ENCODE measurements at places on chromosomes 5 and 9.

DNA sequence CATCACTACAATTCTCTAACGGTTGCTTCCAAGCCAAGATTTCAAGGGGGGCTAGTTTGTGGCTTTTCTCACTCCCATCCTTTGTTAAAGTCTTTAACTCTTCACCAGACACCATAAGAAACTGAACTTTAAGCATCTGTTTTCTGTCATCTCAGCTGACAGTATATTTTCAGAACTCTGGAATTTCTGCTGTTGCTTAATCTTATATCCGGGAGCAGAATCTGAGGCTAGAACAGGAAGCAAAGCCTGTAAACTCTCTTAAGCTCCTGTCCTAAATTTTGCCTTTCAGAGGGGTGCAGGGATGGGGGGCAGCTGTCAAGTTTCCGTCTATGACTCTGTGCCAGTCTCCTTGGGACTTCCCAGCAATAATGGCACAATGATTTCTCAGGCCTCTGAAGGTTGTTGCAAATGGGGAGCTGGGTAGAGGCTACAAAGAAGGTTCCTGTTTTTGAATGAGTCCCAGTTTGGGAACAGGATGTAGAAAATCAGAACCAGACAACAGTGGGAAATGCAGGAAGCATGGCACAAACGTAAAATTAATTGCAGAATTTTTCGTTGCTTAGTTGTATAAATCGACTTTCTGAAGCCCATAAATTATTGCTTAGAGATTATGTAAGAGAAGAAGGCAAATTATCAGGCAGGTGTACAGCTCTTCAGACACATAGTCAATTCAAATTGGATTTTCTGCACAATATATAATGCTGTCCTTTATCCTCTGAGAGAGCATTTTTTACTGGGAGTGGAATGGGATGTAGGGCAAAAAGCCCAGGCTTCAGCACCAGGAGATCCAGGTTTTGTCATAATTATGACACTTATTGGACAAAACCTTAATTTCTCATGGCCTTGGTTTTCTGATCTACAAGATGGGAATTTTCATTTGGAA, 430.9 kb downstream of the DMAC1 start:
- no peak for DNase-seq

GRCh38 chr5:133884569-133885311, 83.7 kb downstream of the C5orf15 start:
- DNase-seq: no peak

- no peak for DNase-seq
These were observed 518.3 kb upstream of the ITGA1 start for GRCh38 chr5:52269401-52269800.

GRCh38 chr9:108639696-108640095, 216.1 kb downstream of the ACTL7B start:
- DNase-seq: no peak

- no peak for DNase-seq
These were observed 527.7 kb upstream of the WWC1 start for GRCh38 chr5:167763772-167764171.

DNA sequence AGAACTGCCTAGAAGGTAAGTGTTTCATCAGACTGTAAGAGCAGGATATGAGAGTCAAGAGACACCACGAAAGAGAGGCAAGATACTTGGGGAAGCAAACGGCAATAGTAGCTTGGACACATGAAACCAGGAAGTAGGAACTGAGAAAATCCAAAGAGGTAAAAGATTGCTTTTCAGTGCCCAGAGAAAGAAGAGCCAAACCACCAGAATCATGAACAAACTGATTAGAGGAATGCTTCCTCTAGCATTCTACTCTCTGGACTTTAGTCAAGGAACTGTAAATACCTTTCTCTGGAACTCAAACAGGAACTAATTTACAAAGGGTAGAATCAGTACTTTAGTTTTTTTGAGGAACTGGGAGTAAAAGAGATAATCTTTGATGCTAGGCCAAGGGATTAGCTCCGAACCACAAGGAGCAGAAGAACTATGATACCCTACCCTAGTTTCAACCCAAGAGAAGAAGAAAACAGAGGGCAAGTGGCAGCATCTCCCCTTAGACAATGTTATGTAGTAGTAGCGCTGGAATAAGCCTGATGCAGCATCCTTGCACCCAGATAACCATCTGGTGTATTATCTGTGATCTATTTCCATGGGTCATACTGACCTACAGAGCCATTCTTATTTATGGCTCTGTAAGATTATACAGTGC, 41.3 kb downstream of the EFCAB9 start:
- no peak for DNase-seq

DNA sequence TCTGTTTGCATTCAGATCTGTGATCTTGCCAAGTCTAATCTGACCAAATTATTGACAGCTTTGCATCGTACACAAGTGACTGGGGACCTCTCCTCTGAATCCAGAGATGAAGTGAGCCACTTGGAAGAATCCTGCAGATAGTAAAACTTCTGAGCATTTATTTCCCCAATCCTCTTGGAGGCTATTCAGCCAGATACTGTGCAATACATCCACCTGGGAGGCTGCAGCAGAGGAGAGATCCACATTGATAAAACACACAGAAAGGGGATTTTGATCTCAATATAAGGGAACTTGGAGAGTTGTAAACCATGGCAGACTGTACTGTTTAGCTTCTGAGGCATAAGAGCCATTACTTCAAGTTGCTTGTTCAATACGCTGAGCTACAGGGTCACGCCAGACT, 654.6 kb downstream of the MTRR start:
- DNase-seq: no peak

DNA sequence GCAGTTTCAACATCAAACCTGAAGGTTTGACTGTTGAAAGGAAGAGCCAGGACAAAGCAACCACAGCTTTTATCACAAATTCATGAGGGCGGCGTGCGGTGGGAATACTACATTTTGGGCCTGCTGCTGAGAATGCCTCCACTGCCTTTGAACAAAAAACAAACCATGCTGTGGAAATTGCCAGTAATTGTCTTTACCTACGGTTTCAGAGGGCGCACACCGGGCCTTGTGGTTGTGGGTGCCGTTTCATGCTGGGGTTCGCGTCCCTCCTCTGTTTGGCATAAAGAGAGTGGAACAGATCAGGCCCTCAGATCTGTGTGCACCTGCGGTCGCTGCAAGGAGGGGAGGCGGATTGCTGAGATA, 27.6 kb upstream of the TCF7 start:
- peak; percentile 72 for DNase-seq

GRCh38 chr5:120062515-120062917, 401.6 kb upstream of the PRR16 start:
- DNase-seq: no peak

GRCh38 chr9:98833090-98833956, 25.9 kb downstream of the GALNT12 start:
- no peak for DNase-seq

DNA sequence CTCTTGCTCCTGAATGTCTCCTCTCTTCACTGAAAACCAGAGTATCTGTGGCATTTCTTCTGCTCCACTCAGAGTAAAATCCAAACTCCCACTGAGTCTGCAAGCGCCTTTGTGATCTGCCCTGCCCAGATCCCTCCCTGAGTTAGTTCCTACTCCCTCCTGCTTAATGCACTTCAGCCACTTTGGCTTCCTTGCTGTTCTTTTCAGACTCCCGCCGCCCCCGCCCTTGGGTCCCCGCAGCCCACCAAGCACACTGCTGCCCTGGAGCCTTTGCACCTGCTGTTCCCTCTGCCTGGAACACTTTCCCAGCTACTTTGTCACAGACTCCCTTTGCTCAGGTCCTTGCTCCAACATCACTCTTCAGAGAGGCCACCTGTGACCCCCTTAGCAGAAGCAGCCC, 127.2 kb upstream of the SLC25A48 start:
- no peak for DNase-seq

- no peak for DNase-seq
These were observed at the start of gene PTPDC1 for GRCh38 chr9:94084314-94084713. PTPDC1 (plus strand) TSS chr9:94084464; CDS start chr9:94084531, 67 bp downstream.

DNA sequence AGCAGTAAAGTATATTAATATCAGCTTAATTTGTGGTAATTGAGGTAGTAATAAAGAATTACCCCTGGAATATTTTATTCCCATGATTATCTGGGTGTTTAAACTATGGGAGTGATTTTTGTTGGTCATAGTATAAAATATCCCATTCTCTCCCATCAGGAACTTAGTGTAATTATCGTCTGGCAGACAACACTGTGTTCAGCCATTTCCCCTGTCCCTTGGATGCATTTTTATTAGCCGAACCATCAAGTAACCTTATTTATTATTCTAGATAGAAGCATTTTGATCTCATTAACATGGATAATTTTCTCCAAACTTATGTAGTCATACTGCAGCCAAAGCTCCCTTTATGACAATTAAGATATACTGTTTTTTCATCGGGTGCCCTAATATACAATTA, 320.8 kb downstream of the MAT2B start:
- DNase-seq: no peak

- no peak for DNase-seq
These were observed 248.5 kb upstream of the IRX4 start for GRCh38 chr5:2131196-2131595.

GRCh38 chr5:143056792-143057579, 286.8 kb downstream of the ARHGAP26 start:
- DNase-seq: no peak

GRCh38 chr5:125059255-125060002, 313.0 kb upstream of the ZNF608 start:
- DNase-seq: no peak

- DNase-seq: no peak
These were observed 28.0 kb upstream of the SYK start for GRCh38 chr9:90773617-90774016.

GRCh38 chr5:151148583-151148982, 9.0 kb downstream of the ANXA6 start:
- DNase-seq: no peak

- DNase-seq: peak; percentile 33
These were observed 57.7 kb downstream of the DUSP1 start for GRCh38 chr5:172713113-172713808.

- DNase-seq: no peak
These were observed 32.1 kb downstream of the SMARCA2 start for GRCh38 chr9:2047144-2047671.
